Stimulated activated memory B cell treated with anti-CD40 and anti-IgM and Interleukin-4, amounts not matched to agents 10 μg/mL and 1 μg/mL and 100 μg/mL, for 72 hours (primary cell): ENCODE measurements at places on chromosomes 6 and 20.

DNA sequence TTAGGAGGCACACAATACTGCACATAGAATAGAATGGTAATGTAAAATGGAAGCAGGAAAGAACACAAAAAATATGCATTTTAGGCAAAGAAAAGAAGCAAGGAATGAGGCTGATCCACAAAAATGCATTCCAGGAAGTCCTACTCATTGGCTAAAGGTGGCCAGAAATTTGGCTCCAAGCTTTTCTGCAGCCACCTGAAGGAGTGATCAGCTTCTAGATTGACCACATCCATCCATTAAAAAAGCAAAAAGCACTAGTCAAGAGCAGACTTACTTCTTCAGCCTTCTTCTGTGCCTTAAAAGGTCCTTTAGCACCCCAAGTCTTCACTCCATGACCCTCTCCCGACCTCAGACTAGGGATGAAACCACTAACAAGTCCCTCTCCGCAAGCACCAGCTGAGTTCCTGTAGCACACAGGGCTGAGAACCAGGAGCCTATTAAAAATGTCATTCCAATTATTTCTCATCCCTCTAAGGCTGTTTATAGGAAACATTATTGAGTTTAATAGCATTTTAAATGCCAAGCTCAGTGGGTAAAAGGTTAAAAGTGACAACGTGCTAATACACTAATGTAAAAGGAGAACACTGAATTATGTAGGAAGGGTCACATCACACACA, 36.5 kb downstream of the TRAM2 start:
- no peak overlapping the region for H3K4me3 ChIP-seq
- no peak overlapping the region for H3K27ac ChIP-seq
- peaks cover 35% of the 10 kb centered on the region for H3K4me1 ChIP-seq
- H3K36me3 ChIP-seq, result peaks cover 4% of the 10 kb centered on the region
- no peaks in the 10 kb centered on the region for H3K27me3 ChIP-seq

GRCh38 chr6:17281100-17281496, at the start of gene RBM24:
RBM24 (plus strand) TSS chr6:17281361; CDS start chr6:17281582, 221 bp downstream.
- H3K36me3 ChIP-seq, result no peaks in the 10 kb centered on the region
- H3K27me3 ChIP-seq, result peaks cover 58% of the 10 kb centered on the region
- H3K27ac ChIP-seq, result no peak within 1 kb of the TSS
- peak within 1 kb of the TSS; percentile 70 for H3K4me3 ChIP-seq

DNA sequence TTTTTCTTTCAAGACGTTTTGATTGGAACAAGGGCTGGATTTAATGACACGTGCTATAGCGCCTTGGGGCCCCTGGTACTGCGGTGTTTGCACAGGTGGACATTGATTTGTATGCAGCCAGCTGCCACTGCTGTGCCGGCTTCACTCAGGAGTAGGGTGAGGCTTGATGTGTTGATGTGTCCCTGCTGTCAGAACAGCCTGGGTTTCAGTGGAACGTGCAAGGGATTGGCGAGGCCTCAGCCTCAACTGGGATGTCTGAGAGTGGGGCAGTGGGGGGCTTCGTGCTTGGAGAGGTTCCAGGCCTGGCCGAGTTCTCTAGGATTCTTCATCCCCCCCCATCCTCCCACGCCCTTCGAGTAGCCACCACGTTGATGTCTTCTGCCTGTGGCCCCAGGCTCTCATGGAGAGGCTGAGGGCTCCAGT, 23.0 kb downstream of the PYGB start:
- no peak for ATAC-seq
- no peaks in the 10 kb centered on the region for H3K27me3 ChIP-seq
- no peaks in the 10 kb centered on the region for H3K4me1 ChIP-seq
- no peak overlapping the region for H3K4me3 ChIP-seq
- no peak overlapping the region for H3K27ac ChIP-seq
- peaks cover 57% of the 10 kb centered on the region for H3K36me3 ChIP-seq

GRCh38 chr20:49612127-49612738, 44.3 kb upstream of the PTGIS start:
- H3K36me3 ChIP-seq, result no peaks in the 10 kb centered on the region
- peaks cover 23% of the 10 kb centered on the region for H3K27me3 ChIP-seq
- no peak overlapping the region for H3K27ac ChIP-seq
- H3K4me1 ChIP-seq, result peaks cover 22% of the 10 kb centered on the region

DNA sequence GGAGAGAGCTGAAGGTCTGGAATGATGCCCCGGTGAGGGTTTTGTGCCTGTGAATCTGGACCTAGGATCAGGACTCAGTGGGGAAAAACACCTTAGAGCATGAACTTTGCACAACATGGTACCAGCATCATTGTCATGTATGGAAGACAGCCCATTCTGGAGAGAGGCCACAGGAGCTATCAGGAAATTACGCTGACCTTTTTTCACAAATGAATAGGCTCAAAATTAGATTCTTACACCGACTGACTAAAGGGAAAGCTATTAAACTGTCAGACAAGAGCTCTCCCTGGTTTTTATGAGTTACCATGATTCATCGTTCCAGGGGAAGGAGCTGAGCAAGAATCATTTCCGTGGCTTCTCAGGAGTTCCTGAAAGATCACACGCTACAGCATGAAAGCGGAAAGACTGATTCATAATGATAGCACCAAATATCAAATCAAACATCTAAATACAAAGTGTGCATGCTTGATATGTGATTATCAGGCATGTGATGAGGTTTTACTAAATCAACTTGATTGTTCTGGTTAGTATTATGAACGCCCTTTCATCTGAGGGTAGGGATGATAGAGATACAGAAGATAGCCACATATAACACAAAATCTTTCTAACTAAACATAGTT, 224.9 kb upstream of the SMLR1 start:
- no peaks in the 10 kb centered on the region for H3K36me3 ChIP-seq
- peaks cover 9% of the 10 kb centered on the region for H3K4me1 ChIP-seq
- no peak overlapping the region for H3K27ac ChIP-seq
- H3K27me3 ChIP-seq, result no peaks in the 10 kb centered on the region

GRCh38 chr6:20755631-20756030, 221.4 kb downstream of the CDKAL1 start:
- no peaks in the 10 kb centered on the region for H3K27me3 ChIP-seq
- H3K4me3 ChIP-seq, result no peak overlapping the region
- peaks cover 11% of the 10 kb centered on the region for H3K4me1 ChIP-seq
- no peak overlapping the region for H3K27ac ChIP-seq
- H3K36me3 ChIP-seq, result peaks cover 54% of the 10 kb centered on the region

GRCh38 chr6:83369692-83370091, 61.2 kb downstream of the ME1 start:
- no peaks in the 10 kb centered on the region for H3K36me3 ChIP-seq
- H3K4me3 ChIP-seq, result no peak overlapping the region
- no peak for ATAC-seq
- H3K27me3 ChIP-seq, result no peaks in the 10 kb centered on the region

- H3K4me1 ChIP-seq, result peaks cover 4% of the 10 kb centered on the region
- H3K4me3 ChIP-seq, result no peak overlapping the region
- no peaks in the 10 kb centered on the region for H3K36me3 ChIP-seq
- ATAC-seq, result no peak
Observed at GRCh38 chr6:156582509-156582992, 194.6 kb upstream of the ARID1B start.

DNA sequence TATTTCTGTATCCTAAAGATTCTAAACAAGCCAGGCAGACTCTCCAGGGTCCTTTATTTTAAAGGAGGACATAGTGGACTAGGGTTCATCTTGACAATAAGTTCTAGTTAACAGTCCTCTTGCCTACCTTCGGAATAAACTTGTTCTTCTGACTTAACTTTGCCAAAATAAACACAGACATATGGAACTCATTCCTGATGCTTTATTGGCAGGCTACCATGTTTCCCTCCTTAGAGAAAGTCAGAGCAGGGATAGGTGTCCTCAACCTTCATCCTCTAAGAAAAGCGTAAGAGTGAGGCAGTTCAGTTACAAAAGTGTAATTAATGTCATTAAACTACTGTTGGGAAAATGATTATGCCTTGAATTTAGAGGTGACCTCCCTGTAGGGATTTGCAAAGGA, 46.9 kb upstream of the NRSN1 start:
- no peaks in the 10 kb centered on the region for H3K36me3 ChIP-seq
- no peak overlapping the region for H3K4me3 ChIP-seq
- H3K4me1 ChIP-seq, result no peaks in the 10 kb centered on the region
- H3K27ac ChIP-seq, result no peak overlapping the region
- peaks cover 14% of the 10 kb centered on the region for H3K27me3 ChIP-seq

DNA sequence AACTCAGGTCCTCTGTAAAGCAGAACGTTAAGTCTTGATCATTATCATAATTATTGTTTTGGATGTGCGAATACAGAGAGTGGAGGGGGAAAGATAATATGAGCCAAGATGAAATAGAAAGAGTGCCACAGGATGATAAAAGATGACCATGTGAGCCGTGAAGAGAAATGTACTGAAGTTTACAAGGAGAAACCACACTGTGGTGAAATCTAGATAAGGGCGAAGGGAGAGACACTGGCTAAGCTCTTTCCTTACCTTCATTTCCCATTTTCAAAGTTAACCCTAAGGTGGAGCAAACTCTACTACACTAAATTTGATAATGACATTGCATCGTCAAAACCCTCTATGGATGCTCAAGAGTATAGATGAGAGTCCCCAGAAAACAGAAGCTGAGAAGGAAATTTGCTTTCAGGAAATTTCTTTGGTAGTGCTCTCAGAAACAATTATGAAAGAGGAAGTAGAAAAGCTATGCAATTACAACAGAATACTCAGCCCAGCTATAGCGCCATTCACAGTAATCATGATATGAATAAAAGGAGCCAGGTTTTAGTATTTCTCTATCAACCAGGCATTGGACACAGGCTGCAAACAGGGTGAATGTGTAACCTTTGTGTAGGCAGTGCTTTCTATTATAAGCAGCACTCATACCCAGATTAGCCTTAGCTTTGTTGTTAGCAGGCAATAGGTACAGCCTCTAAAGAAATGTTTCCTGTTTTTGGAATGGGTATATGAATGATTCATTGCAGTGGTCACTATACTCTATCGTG, 1080.7 kb downstream of the GRIK2 start:
- no peak overlapping the region for H3K4me3 ChIP-seq
- no peaks in the 10 kb centered on the region for H3K27me3 ChIP-seq
- no peaks in the 10 kb centered on the region for H3K4me1 ChIP-seq
- no peak for ATAC-seq
- H3K36me3 ChIP-seq, result no peaks in the 10 kb centered on the region

DNA sequence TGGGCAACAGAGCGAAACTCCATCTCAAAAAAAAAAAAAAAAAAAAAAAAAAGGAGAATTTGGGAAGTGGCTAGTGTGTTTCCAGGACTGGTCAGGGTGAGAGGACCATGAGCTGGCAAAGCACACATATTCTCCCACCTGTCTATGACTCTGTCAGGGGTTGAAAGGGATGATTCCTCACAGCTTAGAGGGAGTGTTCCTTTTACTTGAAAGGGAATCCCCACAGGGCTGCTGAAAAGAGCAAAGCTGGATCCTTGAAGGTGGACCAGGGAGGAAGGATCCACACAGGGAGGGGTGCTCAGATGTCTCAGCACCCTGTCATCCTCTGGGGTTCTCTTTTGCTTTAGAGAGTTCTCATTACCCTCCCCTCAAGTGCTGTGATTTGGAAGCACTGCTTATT, 13.2 kb downstream of the MRAP2 start:
- no peak overlapping the region for H3K4me3 ChIP-seq
- peaks cover 23% of the 10 kb centered on the region for H3K27me3 ChIP-seq
- H3K36me3 ChIP-seq, result no peaks in the 10 kb centered on the region
- H3K4me1 ChIP-seq, result no peaks in the 10 kb centered on the region
